ENCODE measurements at places on chromosomes 16 and 17.
A peak's percentile ranks its signal among the peaks of the same experiment; 100 is the strongest.

DNA sequence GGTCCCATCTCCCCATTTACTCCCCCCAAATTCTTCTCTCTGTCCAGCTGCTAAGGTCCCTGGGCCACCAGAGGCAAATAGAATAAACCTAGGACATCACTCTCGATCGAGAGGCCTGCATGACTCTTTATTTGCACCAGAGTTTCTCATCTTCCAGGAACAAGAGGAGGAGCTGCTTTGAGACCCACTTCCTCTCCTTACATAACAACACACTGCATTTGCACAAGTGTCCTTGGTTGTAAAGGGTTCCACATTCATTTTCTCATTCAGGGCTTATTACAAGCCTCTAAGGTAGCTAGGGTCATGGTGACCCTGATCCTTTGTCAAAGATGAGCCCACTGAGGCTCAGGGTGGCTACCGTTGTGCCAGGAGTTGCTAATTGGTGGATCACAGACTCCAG, 38.1 kb upstream of the RHOT1 start:
- DNase-seq: no peak

GRCh38 chr17:44144966-44145739, 3.4 kb downstream of the HROB start:
- DNase-seq: no peak

DNA sequence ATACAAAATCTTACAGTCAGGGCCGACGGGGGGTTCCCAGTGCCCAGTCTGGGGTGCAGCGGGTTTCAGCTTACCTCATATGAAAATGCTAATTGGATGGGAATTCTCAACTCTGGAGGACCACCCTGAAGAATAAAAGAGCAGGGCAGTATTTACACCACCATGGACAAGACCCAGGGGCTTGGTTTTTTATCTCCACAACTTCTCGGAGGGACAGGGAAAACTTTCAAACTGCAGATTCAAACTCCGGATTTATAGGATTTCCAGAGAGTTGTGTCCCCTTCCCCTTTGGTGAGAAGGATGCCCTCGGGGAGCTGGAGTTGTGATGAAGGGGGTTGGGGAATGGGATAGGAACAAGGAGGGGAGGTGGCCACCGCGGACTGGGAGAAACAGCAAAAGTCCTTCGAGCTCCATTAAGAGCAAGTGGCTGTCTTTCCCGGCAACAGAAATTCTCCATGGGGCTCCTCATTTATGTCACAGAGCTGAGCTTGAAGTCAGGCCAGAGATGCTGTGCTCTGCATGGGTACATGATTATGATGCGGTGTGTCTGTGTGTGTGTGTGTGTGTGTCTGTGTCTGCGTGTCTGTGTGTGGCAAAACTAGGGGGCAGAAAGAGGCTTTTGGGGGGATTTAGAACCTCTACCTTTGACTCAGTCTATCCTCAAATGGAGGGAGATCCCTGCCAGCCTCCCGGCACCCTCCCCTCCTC, 15.7 kb downstream of the FOXL1 start:
- no peak for DNase-seq

GRCh38 chr16:27500801-27501200, 48.9 kb downstream of the GTF3C1 start:
- DNase-seq: no peak

GRCh38 chr17:66791347-66791746, 43.6 kb upstream of the CACNG5 start:
- no peak for DNase-seq

DNA sequence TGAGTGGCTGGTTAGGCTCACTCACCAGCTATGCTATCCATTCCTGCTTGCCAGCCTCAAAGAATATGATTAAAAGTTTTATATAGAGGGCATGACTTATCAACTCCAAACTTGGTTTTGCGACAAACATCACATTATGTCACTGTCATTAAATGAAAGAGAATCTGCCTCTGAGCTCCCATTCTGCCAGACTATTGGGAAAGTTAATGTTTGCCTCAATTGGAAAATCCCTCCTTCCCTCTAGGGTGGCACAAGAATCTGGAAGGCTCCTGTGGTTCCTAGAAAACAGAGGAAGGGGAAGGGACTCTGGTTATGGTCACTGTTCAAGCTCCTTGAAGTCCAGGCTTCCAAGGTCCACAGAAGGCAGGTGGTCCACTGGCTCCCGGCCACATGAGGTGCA, 50.5 kb upstream of the TEX2 start:
- DNase-seq: no peak

GRCh38 chr16:85391175-85391707, 221.9 kb upstream of the GSE1 start:
- no peak for DNase-seq

DNA sequence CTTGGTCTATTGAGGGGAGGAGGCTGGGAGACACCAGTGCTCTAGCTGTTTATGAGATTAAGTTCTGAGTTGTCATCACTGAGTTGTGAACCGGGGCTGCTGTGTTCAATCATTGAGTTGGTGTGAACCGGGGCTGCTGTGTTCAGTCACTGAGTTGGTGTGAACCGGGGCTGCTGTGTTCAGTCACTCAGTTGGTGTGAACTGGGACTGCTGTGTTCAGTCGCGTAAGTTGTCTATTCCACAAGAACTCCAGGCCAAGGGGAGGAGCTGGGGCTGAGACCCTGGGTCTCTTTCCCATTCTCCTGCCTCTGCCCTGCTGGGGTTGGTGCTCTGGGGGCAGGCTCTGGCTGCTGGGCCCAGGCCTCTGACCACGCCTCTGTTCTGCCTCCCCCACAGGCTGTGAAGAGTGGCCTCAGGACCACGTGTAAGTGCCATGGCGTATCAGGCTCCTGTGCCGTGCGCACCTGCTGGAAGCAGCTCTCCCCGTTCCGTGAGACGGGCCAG, 24.5 kb downstream of the WNT9B start:
- no peak for DNase-seq

DNA sequence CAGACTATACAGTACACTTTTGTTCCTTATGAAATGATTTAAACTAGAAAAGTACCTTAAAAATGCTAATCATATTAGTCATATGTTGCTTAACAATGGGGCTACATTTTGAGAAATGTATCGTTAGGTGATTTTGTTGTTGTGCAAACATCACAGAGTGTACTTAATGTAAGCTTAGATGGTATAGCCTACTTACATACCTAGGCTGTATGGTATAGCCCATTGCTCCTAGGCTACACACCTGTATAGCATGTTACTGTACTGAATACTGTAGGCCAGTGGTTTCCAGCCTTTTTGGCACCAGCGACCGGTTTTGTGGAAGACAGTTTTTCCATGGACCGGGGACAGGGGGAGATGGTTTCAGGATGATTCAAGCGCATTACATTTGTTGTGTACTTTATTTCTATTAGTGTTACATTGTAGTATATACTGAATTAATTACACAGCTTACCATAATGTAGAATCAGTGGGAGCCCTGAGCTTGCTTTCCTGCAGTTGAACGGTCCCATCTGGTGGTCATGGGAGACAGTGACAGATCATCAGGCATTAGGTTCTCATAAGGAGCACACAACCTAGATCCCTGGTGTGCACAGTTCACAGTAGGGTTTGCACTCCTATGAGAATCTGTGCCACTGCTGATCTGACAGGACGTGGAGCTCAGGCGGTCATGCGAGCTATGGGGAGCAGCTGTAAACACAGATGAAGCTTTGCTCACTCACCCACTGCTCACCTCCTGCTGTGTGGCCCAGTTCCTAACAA, 35.0 kb upstream of the MRC2 start:
- no peak for DNase-seq

- DNase-seq: no peak
Measured at GRCh38 chr17:33164169-33164881, 128.8 kb downstream of the ASIC2 start.

- peak; percentile 43 for DNase-seq
Measured at GRCh38 chr17:56595831-56596690, 2.6 kb downstream of the NOG start.

GRCh38 chr17:17779015-17779611, 57.7 kb downstream of the SREBF1 start:
- DNase-seq: no peak

GRCh38 chr17:50719144-50719923, at the start of gene LUC7L3:
Gene LUC7L3, plus strand, starts transcription at chr17:50719603. Its CDS starts 130 bp downstream, at chr17:50719733.
- DNase-seq: peak; percentile 98

- DNase-seq: peak; percentile 34
Measured at GRCh38 chr16:5621826-5622225, 524.2 kb upstream of the EEF2KMT start.

DNA sequence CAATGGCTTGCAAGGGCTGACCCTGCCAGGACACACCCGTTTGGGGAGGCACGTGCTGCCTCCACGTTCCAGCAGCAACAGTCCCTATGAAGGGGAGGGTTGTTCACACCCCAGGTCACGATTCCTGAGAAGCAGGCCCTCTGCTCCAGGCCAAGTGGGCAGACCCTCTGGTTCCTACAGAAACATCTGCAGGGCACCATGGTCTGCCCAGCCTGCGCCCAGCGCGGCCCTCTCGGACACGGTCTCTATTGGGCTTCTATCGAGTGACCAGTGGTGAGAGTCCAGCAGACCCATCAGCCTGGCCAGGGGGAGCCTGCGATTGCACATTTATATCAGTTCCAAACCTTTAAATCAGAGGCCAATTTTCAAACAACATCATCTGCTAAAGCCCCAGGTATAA, 128.3 kb downstream of the ZNF423 start:
- DNase-seq: no peak

DNA sequence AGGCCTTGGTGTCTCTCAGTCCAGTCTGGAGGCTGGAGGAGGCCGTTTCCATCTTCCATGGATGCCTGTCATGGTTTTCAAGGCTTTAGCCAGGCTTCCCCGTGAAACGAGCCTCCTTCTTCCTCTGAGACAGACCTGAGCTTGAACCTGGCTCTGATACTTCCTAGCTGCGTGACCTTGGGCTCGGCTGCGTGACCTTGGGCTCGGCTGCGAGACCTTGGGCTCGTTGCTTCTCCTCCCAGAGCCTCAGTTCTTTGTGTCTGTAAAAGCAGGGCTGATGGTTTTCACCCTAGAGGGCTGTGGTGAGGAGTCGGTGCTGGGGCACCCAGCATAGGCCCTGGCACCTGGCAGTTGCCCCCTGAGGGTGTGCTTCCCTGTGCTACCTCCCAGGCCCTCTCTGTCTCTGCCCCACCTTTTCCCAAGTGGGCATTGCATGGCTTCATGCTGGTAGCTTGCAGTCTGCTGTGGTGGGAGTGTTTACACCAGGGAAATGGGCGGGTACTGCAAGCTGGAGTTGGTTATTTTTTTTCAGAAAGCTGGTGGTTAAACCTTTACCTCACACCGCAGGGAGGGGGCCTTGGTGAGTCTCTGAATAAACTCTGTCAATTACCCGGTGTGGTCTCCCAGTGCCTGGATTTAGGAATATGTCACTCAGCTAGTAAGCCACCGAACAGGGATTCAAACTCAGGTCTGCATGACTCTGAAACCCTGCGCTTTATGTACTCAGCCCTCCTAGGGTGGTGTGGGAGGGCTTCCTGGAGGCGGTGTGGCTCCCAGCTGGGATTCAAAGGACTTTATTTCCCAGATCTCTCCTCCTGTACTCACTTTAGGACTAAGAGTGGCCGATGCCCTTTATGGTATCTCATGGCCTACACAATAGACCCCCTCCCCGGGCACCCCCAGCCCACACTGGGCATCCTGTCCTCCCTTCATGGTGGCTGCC, 129.0 kb upstream of the CIBAR2 start:
- DNase-seq: no peak

DNA sequence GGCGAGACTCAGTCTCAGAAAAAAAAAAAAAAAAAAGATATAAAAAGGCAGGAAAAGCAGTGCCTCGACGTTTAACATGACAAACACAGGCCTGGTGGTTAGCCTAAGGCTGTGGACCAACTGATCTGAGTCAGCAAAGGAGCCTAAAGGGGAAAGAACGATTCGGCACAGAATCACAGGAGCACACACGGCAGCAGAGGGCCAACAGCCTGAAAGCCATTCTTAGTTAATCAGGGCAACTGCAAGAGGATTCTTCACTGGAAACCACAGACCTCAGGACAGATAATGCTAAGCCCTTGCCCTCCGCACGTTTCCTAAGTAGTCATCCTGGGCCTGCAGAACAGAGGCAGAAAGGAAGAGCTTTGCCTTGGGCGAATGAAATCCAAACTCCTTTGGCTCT, 14.7 kb downstream of the TMEM11 start:
- peak; percentile 34 for DNase-seq

DNA sequence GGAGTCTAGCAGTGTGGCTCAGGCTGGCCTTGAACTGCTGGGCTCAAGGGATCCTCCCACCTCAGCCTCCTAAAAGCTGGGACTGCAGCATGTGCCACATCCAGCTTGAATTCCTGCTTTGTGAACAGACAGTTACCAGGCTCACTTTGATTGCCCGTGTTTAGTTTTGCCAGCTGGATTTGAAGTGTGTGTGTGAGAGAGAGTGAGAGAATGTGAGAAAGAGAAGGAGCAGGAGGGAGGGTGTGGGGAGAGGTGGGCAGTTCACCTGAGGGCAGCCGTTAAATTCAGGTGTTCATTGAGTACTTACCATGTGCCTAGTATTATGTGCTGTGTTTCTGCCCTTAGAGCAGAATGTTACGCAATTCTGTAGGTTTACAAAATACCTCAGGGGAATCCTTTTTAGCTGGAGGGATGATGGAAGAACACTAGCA, 4.7 kb downstream of the DUSP14 start:
- DNase-seq: no peak

DNA sequence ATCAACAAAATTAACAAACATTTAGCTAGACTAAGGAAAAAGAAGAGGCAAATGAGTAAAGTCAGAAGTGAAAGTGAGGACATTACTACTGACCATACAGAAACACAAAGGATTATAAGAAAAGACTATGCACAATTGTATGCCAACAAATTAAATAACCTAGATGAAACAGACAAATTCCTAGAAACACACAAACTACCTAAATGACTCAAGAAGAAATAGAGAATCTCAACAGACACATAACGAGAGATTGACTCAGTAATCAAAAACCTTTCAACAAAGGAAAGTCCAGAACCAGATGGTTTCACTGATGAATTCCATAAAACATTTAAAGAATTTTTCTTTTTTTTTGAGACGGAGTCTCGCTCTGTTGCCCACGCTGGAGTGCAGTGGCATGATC, 35.7 kb upstream of the MYLK3 start:
- no peak for DNase-seq

GRCh38 chr17:76947309-76947708, 79.1 kb downstream of the MGAT5B start:
- no peak for DNase-seq

DNA sequence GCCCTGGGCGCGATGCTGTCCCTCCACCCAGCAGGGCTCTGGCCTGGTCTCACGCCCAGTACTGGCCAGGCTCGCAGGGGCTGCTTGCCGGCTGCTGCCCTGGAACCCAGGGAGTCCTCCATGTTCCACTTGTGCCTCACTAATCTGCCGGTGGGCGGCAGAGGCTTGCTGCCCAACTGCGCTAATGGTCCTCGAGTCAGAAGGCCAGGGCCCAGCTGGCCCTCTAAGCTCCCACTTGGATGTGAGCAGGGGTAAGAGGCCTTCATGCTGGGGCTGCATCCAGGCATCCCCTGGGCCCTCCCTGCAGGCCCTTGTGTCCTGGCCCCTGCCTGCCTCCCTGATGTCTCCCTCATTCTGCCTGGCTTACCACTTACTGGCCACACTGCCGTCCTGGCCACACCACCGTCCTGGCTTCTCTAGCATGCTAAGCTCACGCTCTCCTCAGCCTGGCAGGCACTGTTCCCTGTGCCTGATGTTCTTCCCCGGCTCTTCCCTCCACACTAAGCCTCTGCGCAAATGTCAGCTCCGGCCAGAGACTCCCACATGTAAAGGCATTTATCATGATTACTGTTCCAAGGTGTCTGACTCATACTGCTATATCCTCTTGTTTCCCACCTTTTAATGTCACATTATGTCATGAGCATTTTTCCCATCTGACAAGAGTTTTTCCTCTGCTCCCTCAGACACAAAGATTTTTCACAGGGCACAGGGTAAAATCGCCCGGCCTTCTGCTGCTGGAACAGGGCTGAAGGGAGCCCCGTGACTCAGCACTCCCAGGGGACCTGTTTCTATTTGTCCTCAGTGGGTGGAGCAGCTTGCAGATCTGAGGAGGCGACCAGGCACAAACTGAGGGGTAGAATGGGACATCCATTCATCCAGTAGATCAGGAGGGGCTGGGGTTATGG, 15.9 kb downstream of the B9D1 start:
- peak; percentile 84 for DNase-seq
